ENCODE measurements at places on chromosomes 1 and 21.
A peak's percentile ranks its signal among the peaks of the same experiment; 100 is the strongest.

GRCh38 chr1:5742801-5743200, 249.4 kb downstream of the NPHP4 start:
- no peak for DNase-seq

DNA sequence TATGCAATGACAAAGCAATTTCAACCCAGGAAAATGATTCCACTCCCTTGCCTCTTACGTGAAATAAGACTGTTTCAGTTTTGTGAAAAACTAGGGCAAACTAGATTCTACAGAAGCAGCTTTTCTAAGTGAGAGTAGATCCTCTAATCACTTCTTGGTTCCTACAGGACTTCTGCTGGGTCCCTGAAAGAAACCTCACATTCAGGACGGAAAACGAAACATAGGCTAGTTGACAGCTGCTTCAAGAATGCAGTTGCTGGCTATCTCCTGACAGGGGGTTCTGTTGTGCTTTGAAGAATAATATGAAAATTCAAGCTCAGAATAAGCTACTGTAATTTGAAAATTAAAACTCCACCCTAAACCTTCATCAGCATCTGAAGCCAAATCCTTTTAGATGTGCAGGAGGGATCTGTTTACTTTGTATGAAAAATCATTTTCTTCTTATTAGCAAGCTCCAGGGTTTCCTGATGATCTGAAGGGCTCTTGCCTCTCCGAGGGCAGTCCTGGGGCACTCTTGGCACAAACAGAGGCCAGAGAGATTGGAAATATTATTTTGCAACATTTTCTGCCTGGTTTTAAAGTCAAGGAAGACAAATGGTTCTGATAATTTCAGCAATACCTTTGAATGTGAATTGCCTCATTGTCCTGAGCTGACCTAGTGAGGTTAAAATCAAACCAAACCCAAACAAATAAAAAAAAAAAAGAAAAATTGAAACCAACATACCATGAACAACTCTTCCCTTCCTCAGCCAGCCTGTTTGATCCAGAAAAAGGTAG, 55.0 kb downstream of the NTMT2 start:
- DNase-seq, result no peak

GRCh38 chr1:81600878-81601622, 199.7 kb upstream of the ADGRL2 start:
- no peak for DNase-seq

GRCh38 chr1:222225316-222225691, 322.6 kb downstream of the HHIPL2 start:
- DNase-seq, result no peak

DNA sequence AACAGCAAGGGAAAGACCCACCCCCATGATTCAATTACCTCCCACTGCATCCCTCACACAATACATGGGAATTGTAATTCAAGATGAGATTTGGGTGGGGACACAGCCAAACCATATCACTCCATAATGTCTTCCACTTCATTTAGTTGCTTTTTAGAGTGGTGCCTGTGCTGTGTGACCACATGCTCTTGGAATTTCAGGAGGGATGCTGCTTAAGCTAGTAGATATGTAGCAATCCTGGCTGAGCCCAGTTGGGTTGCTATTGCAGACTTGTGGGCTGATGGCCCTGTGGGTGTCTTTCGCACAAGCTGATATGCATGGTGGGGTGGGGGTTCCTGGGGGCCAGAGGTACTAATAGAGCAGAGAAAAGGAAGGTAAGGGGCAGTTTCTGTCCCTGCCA, 160.4 kb upstream of the SYT6 start:
- DNase-seq, result no peak

DNA sequence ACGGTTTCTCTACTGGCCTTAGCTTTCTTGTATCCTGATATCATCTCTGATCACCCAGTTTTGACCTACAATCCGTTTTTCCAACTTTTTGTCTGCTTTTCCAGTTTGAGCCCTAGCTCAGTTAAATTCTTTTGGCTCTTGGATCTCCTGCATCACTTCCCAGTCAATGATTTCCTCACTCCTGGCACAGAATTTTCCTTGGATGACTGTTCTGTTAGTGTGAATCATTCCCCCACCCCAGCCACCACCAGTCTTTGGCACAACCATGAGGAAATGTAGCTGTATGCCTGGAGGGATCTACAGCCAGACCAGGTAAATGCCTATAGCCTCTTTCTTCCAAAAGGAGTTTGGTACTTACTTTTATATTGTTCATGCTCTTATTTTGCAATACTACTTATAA, 187.2 kb upstream of the PTGFR start:
- peak; percentile 47 for DNase-seq

DNA sequence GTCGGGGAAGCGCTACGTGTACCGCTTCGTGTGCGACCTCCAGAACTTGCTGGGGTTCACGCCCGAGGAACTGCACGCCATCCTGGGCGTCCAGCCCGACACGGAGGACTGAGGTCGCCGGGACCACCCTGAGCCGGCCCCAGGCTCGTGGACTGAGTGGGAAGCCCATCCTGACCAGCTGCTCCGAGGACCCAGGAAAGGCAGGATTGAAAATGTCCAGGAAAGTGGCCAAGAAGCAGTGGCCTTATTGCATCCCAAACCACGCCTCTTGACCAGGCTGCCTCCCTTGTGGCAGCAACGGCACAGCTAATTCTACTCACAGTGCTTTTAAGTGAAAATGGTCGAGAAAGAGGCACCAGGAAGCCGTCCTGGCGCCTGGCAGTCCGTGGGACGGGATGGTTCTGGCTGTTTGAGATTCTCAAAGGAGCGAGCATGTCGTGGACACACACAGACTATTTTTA, 17.1 kb downstream of the ETS2 start:
- DNase-seq, result no peak

GRCh38 chr1:211518330-211519289, 26.6 kb upstream of the RD3 start:
- DNase-seq, result no peak

GRCh38 chr1:207058878-207059867, 6.1 kb downstream of the PFKFB2 start:
- no peak for DNase-seq

GRCh38 chr1:101728029-101728428, 268.7 kb downstream of the OLFM3 start:
- DNase-seq, result no peak

- DNase-seq, result no peak
Observed at GRCh38 chr1:60765204-60765603, 317.2 kb upstream of the NFIA start.

DNA sequence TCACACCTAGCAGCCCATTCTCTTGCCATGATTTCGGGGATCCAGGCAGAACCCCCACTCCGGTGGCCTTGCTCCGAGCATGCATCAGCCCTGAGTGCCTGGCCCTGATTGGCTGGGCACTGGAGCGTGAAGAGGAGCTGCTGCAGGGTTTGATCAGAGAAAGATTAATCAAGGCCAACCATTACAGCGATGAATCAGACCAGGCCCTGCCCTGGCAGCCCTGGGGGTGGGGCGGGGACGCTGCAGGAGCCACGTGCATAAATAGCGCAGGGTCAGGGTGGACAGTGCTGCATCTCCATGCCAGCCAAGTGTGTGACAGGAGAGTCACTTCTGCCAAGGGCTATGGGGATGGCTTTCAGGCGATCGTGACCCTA, 3.4 kb upstream of the FAM131C start:
- DNase-seq, result no peak

DNA sequence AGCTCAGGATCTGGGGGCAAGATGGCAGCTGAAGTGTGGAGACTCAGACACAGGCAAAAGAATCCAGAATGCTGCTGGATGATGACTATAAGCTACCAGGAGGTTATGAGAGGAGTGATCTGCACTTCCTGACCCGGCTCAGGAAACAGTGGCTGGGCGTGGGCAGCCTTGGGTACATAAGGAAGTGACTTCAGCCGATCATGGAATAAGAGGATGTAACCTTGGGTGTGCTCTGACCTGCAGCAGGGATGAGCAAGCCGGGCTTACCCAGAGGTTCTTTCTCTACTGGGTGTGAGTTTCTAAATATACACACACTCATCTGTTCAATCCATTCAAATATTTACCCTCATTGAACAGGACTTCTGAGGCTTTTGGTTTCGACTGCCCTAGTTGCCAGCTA, 62.7 kb downstream of the CD34 start:
- no peak for DNase-seq

DNA sequence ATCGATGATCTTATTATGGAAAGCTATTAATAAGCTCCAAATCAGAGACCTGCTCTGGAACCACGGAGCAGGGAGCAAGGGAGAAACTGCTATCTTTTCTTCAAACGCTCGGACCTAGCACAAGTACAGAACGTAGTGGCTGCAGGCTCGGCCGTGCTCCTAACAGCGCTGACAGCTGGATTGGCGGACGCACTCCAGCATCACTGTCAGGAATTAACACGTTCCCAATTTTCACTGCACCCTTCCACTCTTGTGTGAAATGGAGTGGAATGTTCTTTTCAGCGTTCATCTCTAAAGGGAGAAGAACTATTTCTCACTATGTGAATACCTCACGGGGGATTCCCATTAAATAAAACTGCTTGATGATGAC, 106.9 kb downstream of the ZNF281 start:
- no peak for DNase-seq

- DNase-seq, result no peak
Observed at GRCh38 chr1:17011092-17011438, 663 bp downstream of the ATP13A2 start.

- DNase-seq, result peak; percentile 76
Observed at GRCh38 chr1:2189459-2190425, 4.8 kb downstream of the FAAP20 start.

- DNase-seq, result no peak
Observed at GRCh38 chr1:116492358-116492811, 78.4 kb downstream of the CD58 start.

- no peak for DNase-seq
Observed at GRCh38 chr1:50422946-50423669, at the start of gene DMRTA2. TSS of gene DMRTA2 (minus strand) at chr1:50423443. CDS start at chr1:50421536, 1,907 bp downstream.

- DNase-seq, result no peak
Observed at GRCh38 chr1:3060601-3061551, 8.1 kb upstream of the PRDM16 start.

DNA sequence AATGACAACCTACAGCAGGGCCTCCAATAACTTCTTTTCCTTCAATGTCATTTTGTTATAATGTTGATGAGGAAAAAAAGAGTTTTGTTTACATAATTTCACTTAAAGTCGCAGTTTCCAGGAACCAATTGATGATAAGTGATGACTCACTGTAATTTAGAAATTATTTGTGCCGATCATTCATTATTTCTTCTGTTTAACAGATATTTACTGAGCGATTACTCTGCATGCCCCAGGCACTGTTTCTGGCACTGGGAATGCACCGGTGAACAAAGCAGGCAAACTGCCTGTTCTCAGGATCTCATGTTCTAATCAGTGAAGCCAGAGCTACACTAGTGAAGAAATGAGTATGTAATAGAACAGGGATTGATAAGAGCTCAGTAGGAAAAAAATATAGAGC, 403.4 kb downstream of the NTNG1 start:
- DNase-seq, result no peak

DNA sequence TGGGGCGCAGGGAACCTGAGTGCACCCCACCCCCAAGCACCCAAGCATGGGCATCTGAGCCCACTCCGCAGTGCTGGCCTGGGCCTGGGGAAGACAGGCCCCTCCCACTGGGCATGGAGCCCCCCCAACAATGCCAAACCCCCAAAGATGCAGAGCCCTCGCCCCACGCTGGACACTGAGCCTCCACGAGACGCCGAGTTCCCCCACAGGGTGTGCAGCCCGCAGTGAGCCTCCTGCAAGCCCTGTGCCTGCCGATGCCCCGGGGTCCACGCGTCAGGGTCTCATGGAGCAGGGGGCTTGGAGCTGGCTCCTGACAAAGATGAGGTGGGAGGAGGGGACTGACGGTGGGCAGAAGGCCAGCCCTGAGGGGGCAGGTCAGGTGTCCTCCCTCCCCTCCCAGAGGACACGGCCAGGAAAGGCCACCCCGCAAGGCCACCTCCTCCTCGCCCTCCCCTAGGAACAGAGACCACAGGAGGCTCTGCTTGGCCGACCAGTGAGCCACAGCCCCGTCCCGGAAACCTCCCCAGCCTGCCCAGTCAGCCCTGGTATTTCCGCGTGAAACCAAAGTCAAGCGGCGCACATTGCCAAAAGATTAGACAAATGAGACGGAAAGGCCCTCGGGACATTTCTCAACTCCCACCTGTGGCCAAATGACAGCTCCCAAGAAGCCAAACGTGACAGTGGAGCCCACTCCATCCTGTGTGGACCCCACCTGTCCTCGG, 33.4 kb downstream of the MEGF6 start:
- no peak for DNase-seq

Measured in retinal pigment epithelial cell (primary cell).